ENCODE measurements at places on chromosomes 4 and X.

DNA sequence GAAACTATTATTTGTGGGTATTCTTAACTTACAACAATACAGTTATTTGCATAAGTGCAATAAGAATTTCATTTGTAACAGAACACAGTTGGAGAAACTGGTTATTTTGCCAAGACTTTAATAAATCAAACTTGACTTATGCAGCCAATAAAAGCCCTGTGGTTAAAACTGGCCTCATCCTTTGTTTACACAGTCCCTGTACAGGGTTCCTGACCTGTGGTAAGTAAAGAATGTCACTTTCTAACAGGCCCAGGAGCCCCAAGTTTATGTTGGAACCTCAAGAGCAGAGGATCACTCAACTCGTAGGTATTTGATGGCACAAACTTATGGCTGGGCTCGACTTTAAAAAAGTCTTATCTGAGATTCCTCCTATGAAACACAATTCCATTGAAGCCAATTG lies 88.6 kb upstream of the PTCHD1 start:
- no peaks in the 10 kb centered on the region for H3K36me3 ChIP-seq
- DNase-seq = no peak
- H3K4me3 ChIP-seq = no peak overlapping the region
- H3K27ac ChIP-seq = no peak overlapping the region
- H3K27me3 ChIP-seq = no peaks in the 10 kb centered on the region

DNA sequence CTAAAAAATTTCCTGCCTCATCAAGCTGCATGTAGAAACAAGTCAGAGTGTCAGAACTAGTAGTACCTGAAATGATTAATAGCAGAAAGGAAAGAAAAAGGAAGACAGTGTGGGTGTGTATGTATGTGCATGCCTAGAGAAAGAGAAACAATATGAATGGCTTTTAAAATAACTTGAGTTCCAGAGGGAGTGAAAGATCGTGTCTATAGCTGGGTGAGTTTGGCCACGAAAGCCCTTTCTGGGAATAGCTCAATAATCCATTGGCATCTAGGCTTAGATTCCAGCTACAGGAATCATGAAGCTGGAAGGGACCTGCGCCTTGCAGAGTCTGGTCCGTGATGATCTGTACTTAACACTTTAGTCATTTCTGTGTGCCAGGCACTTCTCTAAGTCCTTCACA lies 195.6 kb downstream of the RAPGEF2 start:
- no peaks in the 10 kb centered on the region for H3K36me3 ChIP-seq
- H3K4me1 ChIP-seq = peaks cover 5% of the 10 kb centered on the region
- no peak overlapping the region for H3K4me3 ChIP-seq
- H3K27me3 ChIP-seq = no peaks in the 10 kb centered on the region
- DNase-seq = no peak

GRCh38 chr4:57110640-57111511 lies 691 bp upstream of the IGFBP7 start:
- peak overlapping the region; percentile 93 for H3K4me3 ChIP-seq
- peaks cover 13% of the 10 kb centered on the region for H3K4me1 ChIP-seq
- H3K27ac ChIP-seq = no peak overlapping the region
- DNase-seq = no peak
- peaks cover 78% of the 10 kb centered on the region for H3K27me3 ChIP-seq
- peaks cover 10% of the 10 kb centered on the region for H3K36me3 ChIP-seq

- H3K27ac ChIP-seq = no peak overlapping the region
- H3K4me1 ChIP-seq = no peaks in the 10 kb centered on the region
- no peak for DNase-seq
- no peak overlapping the region for H3K4me3 ChIP-seq
- peaks cover 5% of the 10 kb centered on the region for H3K27me3 ChIP-seq
- H3K36me3 ChIP-seq = no peaks in the 10 kb centered on the region
Observed at GRCh38 chrX:12210971-12211370, 72.7 kb downstream of the FRMPD4 start.

- no peaks in the 10 kb centered on the region for H3K27me3 ChIP-seq
- no peak overlapping the region for H3K4me3 ChIP-seq
- H3K4me1 ChIP-seq = peaks cover 5% of the 10 kb centered on the region
- DNase-seq = no peak
- no peak overlapping the region for H3K27ac ChIP-seq
- peaks cover 2% of the 10 kb centered on the region for H3K36me3 ChIP-seq
Observed at GRCh38 chrX:109848461-109849050, 115.5 kb upstream of the ACSL4 start.

DNA sequence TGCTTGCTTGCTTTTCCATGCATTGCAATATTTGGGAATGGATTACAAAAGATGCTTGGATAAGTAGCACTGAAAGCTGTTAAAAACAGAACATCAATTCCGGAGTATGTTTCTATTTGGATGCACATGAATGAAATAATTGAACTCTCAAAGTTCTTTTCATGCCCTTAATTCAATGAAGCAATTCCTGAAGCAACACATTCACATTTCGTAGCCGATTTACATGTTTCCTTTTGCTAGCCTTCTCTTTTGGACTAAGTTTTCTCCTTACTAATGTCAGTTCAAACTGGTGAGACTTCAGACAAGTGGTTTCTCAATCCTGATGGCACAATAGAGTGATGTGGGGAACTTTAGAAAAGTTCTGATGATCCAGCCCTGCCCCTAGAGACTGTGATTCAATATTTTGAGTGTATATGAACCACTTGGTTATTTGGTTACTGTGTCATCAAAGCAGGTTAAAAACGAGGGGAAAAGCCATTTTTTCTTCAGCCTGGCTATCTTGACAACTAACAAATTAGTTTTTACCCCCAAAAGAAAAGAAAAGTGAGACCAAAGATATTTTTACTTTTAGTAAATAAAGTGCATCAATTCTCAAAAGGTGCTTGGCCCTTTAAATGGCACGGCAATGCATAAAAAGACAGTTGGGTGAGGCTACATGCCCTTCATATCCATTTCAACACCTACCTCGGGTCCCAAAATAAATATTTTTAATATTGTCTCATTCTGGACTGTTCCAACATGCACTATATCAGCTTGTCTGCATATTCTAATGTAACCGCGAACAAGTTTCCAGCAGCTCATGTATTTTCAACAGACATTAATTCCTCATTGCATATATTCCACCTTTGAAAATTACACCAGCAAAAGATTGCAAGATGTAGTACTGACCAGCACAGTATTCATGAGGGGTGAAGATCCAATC lies 90.1 kb upstream of the RPL34 start:
- H3K27ac ChIP-seq = no peak overlapping the region
- H3K4me3 ChIP-seq = no peak overlapping the region
- no peaks in the 10 kb centered on the region for H3K27me3 ChIP-seq
- no peak for DNase-seq
- peaks cover 37% of the 10 kb centered on the region for H3K4me1 ChIP-seq

DNA sequence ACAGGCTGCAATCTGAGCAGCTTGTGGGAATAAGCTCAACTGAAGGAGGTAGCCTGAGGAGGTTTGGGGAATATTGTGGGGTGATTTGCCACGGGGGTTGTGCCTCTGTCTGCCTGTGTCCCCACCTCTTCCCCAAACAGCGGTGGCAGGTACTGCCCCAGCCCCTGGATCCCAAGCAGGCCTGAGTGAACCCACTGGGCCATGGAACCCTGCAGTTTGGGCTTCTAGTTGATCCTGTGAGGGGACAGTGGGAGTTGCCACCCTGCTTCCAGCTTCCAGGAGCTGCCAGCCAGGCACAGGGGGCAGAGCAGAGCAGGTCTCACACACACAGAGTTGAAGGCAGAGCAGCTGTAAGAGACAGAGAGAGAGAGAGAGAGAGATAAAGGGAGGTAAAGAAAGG lies 97.4 kb downstream of the PJA1 start:
- no peaks in the 10 kb centered on the region for H3K4me1 ChIP-seq
- no peaks in the 10 kb centered on the region for H3K27me3 ChIP-seq
- no peak for DNase-seq
- peak overlapping the region; percentile 59 for H3K27ac ChIP-seq
- no peaks in the 10 kb centered on the region for H3K36me3 ChIP-seq

- H3K27me3 ChIP-seq = no peaks in the 10 kb centered on the region
- H3K36me3 ChIP-seq = peaks cover 2% of the 10 kb centered on the region
- no peak overlapping the region for H3K4me3 ChIP-seq
- no peak for DNase-seq
Observed at GRCh38 chrX:101136235-101136634, 38.2 kb downstream of the CENPI start.

DNA sequence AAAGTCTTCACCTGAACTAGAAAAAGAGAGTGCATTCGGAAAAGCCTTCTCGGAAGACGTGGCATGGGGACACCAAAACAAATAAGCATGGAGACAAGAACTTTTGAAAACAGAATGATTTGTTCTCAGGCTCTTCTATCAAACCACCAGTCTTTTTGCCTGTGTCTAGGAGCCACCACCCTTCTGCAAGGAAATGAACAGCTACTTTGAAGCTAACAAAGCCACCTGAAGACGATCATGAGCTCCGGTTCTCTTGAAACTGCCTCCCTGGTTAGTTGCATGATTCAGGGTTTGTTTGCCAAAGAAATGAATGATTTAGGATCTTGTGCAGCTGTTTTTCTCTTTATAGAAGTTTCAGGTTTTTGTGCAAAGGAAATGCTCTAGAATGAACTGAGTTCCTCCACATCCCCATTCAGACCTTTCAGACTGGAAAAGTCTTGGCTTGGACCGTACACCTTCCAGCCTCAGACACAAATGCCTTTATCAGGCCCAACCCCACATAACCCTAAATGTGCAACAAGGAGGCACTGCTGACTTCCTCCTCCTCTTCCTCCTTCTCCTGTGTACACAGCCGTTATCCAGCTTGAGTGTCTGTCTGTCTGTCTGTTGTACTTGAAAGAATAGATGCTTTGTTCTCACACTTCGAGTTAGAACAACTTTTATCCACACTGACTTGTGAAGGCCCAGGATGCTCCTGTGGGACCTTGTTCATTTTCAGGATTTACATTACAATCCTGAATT lies 334.8 kb upstream of the KLF3 start:
- no peak for DNase-seq
- H3K27ac ChIP-seq = peak overlapping the region; percentile 74
- peaks cover 22% of the 10 kb centered on the region for H3K4me1 ChIP-seq
- H3K4me3 ChIP-seq = peak overlapping the region; percentile 47

- no peak for DNase-seq
- H3K4me3 ChIP-seq = no peak overlapping the region
- H3K27ac ChIP-seq = no peak overlapping the region
Observed at GRCh38 chr4:173747537-173748257, 217.7 kb upstream of the HAND2 start.

- H3K27ac ChIP-seq = no peak overlapping the region
- H3K27me3 ChIP-seq = no peaks in the 10 kb centered on the region
- H3K4me1 ChIP-seq = no peaks in the 10 kb centered on the region
Observed at GRCh38 chrX:85111347-85111746, 107.7 kb downstream of the APOOL start.

DNA sequence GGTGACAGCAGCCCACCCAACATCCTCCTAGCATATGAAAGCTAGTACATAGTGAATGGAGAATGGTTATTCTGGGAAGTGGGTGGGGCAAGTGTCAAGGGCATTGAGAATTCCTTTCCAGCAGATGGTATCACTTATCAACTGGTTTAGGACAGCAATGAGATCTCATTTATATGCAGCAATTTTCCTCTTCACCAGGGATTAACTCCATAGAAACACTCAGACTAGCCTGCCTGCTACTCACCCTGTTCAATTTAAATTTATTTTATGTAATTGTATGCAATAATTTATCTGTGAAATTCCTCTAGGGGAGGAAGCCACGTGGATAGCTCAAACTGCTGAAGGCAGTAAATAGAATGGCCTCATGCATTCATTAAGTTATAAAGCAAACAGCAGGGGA lies 101.6 kb upstream of the MID1IP1 start:
- DNase-seq = no peak
- H3K4me1 ChIP-seq = no peaks in the 10 kb centered on the region
- H3K27me3 ChIP-seq = peaks cover 10% of the 10 kb centered on the region

DNA sequence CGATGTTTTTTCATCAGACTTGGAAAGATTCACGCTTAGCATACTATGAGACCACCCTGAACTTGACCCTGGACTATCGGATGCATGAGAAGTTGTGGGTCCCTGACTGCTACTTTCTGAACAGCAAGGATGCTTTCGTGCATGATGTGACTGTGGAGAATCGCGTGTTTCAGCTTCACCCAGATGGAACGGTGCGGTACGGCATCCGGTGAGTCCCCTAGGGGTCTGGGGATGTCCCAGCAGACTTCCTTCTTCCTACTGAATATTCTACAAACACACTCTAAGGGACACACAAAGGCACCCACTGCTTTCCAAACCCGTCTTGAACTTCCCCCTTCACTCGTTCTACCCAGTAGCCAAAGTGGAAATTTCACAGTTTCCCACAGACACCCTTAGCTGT lies 9.3 kb downstream of the GABRQ start:
- H3K4me1 ChIP-seq = no peaks in the 10 kb centered on the region
- H3K27ac ChIP-seq = no peak overlapping the region
- H3K36me3 ChIP-seq = no peaks in the 10 kb centered on the region
- peaks cover 8% of the 10 kb centered on the region for H3K27me3 ChIP-seq
- DNase-seq = no peak

GRCh38 chr4:37890801-37891259 lies at the start of gene TBC1D1:
Gene TBC1D1, plus strand, starts transcription at chr4:37891084. Its CDS starts 11,012 bp downstream, at chr4:37902096.
- H3K27ac ChIP-seq = peak within 1 kb of the TSS; percentile 94
- no peaks in the 10 kb centered on the region for H3K36me3 ChIP-seq
- peak within 1 kb of the TSS; percentile 90 for H3K4me3 ChIP-seq
- peaks cover 24% of the 10 kb centered on the region for H3K4me1 ChIP-seq

GRCh38 chr4:80897537-80898303 lies 132.8 kb upstream of the BMP3 start:
- no peak overlapping the region for H3K27ac ChIP-seq
- H3K36me3 ChIP-seq = peaks cover 2% of the 10 kb centered on the region
- no peaks in the 10 kb centered on the region for H3K27me3 ChIP-seq
- H3K4me3 ChIP-seq = no peak overlapping the region
- no peak for DNase-seq

- H3K4me3 ChIP-seq = no peak overlapping the region
- no peaks in the 10 kb centered on the region for H3K27me3 ChIP-seq
- H3K36me3 ChIP-seq = no peaks in the 10 kb centered on the region
Observed at GRCh38 chr4:52984462-52984881, 122.4 kb downstream of the RASL11B start.

- no peak overlapping the region for H3K27ac ChIP-seq
- H3K4me1 ChIP-seq = peaks cover 3% of the 10 kb centered on the region
- DNase-seq = no peak
Observed at GRCh38 chr4:146123231-146123630, 52.3 kb upstream of the LSM6 start.

DNA sequence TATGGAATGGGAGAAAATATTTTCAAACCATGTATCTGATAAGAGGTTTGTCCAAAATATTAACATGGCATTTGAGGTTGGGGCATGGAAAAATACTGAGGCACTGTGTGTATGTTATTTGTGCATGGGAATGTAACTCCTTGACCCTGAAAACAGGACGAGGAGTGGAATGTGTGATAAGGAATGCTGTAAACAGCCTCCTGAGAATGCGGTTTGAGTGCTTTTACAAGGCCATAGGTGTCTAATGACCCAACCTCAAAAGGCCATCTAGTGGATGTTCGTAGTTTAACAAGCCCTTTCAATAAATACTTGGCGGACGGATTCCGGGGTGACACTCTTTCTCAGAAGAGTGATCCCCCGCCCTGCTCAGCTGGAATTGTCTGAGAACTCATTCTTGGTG lies 162.9 kb upstream of the USP9X start:
- no peak overlapping the region for H3K27ac ChIP-seq
- no peaks in the 10 kb centered on the region for H3K4me1 ChIP-seq
- H3K4me3 ChIP-seq = no peak overlapping the region
- H3K27me3 ChIP-seq = no peaks in the 10 kb centered on the region

- H3K4me3 ChIP-seq = no peak overlapping the region
- H3K27ac ChIP-seq = no peak overlapping the region
- no peak for DNase-seq
Observed at GRCh38 chr4:71259911-71260331, 78.9 kb upstream of the SLC4A4 start.
